Stimulated activated naive CD4-positive, alpha-beta T cell treated with Interleukin-2 at 50 U/mL for 16 hours (primary cell): ENCODE measurements at places on chromosomes 11 and 22.

GRCh38 chr11:72721689-72722049, 30.5 kb downstream of the ARAP1 start:
- DNase-seq: peak; percentile 30

GRCh38 chr22:26322179-26322905, 106.7 kb upstream of the ASPHD2 start:
- no peak for DNase-seq

DNA sequence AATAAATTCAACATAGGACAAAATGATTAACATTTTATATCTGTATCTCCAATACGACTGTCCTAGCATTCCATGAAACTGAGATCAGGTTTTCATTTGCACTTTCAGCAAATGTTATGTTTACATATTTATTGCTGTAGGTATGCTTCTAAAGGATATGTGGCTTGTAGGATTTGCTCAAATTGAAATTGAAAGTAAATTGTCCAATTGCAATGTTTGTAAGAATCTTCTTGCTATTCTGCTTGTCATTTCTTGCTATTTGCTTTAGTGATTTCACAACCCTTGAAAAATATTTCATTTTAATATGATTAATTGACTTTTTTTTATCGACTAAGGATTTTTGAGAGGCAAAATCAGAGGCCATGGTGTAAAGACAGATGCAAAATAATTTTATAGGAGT, 904.2 kb upstream of the RAG2 start:
- DNase-seq: no peak

- DNase-seq: no peak
These were observed 14.9 kb downstream of the BRSK2 start for GRCh38 chr11:1404461-1405185.

DNA sequence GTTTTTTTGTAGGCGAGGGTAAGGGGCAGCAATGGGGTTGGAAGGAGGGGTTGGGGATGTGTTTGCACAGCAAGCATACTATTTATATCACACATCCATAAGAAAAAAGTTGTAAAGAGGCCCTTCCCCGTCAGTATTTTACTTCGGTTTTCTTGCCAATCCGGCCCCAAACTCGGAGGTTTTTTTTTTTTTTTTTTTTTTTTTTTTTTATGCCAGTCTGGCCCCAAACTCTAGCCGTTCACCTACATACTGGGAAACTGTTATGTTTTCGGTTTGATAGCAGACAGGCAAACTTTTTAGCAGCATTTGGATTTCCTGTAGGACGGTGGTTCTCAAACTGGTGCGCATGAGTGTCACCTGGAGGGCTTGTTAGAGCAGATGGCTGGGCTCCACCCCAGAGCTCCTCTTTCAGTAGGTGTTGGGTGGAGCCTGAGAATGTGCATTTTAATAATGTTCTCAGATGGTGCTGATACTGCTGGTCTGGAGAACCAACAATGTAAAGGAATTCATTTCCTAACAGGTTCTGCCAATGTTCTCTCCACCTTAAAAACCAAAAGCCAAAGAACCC, 76.5 kb upstream of the ZBED5 start:
- DNase-seq: no peak

DNA sequence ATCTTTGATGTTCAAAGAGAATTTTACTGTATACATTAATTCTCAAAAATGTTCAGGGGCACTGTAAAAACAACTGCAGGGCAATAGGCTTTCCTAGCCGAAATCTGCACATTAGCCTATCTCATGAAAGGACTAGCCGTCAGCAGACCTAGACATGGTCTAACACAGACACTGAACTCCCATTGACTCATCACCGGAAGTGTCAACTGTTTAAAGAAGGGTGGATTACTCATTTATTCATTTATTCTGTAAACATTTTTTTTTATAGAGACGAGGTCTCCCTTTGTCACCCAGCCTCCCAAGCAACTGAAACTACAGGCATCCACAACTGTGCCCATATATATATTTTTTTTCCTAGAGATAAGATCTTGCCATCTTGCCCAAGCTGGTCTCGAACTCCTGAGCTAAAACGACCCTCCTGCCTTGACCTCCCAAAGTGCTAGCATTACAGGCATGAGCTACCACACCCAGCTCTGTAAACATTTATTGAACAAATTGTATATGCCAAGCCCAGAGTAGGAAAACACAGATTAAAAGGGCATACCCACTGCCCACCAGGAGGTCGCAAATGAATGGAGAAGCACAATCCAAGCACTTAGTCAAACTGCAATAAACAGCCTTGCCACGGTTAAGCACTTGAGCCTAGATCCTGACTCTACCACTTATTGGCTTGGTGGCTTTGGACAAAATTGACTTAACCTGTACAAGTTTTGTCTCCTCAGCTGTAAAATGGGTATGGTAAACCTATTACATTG, 26.6 kb downstream of the RAB30 start:
- DNase-seq: no peak

DNA sequence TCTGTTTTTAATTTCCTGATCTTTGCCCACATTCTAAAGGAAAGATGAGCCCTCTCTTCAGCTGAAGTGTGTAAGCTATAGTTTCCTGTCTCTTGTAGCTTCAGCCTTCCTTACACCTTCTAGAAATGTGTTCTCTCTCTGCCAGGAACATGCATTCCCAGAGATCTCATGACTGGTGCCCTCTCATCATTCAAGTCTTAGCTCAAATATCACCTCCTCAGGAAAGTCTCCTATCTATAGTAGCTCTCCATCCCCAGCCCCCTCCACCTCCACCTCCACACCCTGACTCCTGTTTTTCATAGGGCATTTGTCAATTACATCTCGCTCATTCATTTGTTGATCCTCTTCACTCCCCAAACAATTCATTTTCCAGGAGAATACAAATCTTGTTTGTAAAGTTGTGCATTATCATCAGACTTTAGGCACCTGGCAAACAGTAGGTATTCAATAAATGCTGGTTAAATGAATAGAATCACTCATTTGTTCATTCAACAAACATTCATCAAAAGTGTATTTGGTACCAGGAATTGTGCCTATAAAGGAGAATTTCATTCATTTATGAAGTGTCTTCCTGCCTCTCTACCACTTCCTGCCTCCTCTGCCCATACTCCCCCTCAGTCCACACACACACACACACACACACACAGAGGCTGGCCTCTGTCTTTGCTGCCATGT, 160.3 kb downstream of the BBOX1 start:
- DNase-seq: no peak

GRCh38 chr11:42239188-42239587, 779.7 kb upstream of the LRRC4C start:
- DNase-seq: no peak

DNA sequence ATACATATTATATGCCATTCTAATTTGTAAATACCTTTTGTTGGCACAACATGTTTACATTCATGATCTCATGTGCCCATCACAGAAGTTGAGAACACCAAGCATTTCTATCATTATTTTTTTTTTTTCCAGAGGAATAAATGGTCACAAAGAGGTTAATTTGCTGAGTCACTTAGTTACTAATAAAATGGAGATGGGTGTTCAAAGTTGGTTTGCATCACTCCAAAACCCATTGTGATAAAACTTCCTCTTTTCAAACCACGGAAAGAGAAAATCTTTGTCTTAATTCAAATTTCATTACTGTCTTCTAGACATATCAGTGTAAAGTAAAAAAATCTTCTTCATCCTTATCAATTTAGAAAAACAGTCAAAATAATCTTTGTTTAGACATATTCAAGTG, 636.8 kb upstream of the CCDC179 start:
- DNase-seq: no peak

DNA sequence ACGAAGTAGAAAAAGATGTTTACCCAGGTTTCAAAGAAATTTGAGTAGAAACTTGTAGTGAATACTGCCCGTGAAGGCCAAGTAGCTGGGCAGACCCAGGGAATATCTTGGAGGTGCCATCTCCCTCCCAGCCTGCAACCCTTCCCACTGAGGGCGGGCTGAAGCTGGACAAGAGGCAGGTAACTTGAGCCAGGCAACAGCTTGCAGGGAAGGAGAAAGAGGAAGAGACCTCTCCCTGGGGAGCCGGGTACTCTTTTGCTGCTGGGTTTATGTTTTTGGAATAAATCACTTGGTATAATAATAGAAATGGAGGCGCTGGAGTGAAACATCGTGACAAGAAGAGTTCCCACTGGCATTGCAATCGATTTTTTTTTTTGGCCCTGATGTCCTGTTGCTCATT, 49.4 kb upstream of the JAM3 start:
- DNase-seq: no peak

- no peak for DNase-seq
These were observed 10.6 kb downstream of the JHY start for GRCh38 chr11:122893131-122893530.

DNA sequence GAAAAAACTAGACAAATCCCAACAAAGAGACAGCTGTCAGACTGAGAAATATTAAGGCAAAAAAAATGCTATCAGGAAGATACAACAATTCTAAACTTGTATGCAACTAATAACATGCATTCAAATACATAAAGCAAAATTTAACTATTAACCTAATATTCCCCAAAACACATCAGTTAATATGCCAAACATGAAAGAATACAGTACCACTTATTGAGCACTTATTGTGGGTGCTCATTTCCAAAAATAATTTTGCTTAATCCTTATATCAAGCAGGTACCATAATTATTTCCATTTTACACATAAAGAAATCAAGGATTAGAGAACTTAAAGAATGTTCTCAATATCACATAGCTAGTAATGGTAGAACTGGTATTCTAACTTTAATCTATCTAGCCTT, 67.7 kb upstream of the HMGXB4 start:
- no peak for DNase-seq

DNA sequence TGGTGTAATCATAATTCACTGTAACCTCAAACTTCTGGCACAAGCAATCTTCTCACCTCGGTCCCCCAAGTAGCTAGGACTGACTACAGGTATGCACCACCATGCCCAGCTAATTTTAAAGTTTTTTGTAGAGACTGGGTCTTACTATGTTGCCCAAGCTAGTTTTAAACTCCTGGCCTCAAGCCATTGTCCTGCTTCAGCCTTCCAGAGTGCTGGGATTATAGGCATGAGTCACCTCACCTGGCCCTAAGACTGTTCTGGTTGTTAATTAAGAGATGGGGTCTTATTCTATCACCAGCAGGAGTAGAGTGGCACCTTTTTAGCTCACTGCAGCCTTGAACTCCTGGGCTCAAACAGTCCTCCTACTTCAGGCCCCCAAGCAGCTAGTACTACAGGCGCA, 52.0 kb upstream of the DEPDC7 start:
- no peak for DNase-seq

DNA sequence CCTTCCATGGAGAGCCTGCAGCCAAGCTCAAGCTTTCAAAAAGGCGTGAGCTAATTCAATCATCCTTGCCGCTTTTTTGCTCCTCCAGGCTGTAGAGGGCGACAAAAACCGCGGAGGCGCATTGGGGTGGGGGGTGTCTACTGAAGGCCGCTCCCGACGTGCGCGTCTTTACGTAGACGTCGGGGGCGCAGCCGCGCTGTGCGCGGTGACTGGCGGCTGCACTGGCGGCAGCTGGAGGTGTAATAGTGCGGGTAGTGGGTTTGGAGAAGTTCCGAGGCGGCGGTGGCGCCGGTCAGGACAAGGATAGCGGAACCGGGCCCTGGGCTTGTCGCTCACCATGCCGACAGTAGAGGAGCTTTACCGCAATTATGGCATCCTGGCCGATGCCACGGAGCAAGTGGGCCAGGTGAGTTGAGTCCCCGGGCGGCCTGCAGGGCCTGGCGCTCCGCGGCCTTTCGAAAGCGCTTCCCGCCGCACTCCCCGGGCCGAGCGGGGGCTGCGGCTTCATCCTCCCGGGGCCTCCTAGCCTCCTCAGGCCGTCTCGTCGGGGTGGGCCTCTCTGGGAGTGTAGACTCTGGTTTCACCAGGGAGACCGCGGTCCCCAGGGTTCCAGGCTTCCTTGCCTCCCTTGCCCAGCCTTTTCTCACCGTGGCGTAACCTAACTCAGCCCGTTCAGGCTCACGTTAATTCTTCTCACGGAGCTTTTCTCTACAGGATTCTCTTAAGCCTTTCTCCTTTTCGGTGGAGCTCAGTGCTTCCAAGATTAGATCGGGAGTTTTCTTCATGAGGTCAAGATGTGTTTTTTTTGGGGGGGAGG, at the start of gene API5:
API5 (plus strand) TSS at position 206 of the 817 bp plus-strand sequence; CDS start at position 338, 132 bp downstream.
- DNase-seq: peak; percentile 93

- DNase-seq: no peak
These were observed 50.8 kb downstream of the BRD1 start for GRCh38 chr22:49776891-49777290.

GRCh38 chr11:47778878-47779483, 11.8 kb upstream of the FNBP4 start:
- DNase-seq: no peak

- DNase-seq: no peak
These were observed 23.6 kb downstream of the FLI1 start for GRCh38 chr11:128717516-128717915.

DNA sequence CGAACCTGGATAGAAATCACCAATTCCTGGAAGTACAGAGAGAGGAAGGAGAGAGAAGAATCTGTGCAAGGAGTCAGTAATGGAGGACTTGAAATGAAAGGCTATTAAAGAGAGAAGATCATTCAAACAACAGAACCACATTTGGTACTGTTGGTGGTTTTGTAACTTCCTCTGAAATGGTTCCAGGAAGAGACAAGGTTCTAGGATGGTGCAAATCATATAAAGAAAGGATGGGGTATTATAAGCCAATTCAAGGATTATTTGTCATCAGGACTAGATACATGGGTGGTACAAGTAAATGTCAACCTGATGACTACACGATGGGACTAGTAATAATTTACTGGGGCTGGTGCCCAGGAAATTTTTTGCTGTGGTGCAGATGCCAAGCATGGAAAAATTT, 28.9 kb upstream of the TMA7B start:
- no peak for DNase-seq

DNA sequence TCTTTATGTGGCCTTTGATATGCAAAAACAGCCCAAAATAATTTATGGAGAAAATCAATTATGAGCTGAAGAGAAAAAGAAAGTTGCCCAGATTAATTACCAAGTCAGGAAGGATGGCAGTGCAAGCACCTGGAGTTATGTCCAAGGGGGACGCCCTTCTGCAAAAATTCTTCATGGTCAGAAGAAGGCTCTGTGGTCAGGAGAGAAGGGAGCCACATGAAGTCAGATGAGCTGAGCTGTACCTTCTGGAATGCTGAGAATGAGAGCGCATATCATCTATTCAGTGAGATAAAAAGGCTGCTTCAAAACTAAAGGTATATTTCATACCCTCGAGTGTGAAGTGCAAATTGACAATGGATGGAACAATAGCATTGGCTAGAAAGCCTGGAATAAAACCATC, 607.4 kb downstream of the NTM start:
- DNase-seq: no peak

DNA sequence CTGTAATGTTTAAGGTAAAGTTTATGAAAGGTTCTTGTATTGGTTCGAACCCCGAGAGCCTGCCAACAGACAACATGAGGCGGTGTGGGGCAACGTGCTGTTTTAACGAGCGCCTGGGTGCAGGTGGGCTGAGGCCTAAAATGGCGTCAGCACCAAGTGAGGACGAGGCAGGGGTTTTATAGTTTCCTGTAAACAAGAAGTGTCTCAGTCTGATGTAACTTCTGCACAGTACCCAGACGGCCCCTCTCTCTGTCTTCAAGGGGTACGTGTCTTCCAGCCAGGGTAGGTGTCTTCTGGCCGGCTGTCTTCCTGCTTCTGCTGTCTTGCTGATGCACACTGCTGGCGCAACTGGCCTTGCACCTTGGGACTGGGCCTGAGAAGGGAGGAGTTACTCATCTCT, 2.7 kb downstream of the PPFIBP2 start:
- DNase-seq: no peak

- no peak for DNase-seq
These were observed 792 bp upstream of the SBF1 start for GRCh38 chr22:50475652-50476002.
